ENCODE measurements at places on chromosomes 4 and X.

DNA sequence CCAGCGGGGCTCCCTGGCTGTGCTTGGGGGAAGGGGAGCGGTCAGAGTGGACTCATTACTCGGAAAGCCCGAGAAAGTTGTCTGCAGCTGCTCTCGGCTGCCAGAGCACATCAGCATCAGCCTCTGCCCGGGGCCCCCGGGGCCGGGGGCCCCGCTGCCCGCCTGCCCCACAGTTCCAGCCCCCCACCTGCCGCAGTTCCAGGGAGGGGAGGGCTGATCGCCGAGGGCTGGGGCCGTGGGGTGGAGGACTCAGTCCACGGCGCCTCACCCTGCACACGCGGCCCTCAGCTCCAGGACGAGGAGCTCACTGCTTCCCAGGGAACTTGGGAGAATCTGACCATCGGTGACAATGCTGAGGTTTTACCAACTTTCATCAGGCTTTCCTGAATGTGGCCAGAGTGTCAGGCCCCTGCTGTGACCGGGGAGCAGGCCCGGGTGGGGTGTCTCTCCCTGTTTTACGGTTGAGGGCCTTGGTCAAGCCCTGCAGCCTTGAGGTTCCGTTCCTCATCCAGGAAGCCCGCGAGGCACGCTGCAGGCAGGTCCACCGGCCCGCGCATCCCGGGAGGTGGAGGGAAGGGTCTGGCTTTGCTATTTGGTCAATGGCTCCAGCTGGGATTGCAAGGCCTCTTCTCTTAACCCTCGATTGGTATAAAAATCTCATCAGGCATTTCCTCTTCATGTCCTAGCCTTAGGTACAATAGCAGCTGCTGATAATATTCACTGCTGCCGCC, 57.2 kb downstream of the CPZ start:
- DNase-seq = no peak

GRCh38 chrX:96776966-96777365, 92.3 kb downstream of the DIAPH2 start:
- DNase-seq = no peak

- peak; percentile 36 for DNase-seq
Observed at GRCh38 chr4:7699031-7699430, 240.6 kb downstream of the AFAP1 start.

GRCh38 chrX:30971774-30972603, 82.9 kb upstream of the TAB3 start:
- peak; percentile 58 for DNase-seq
